ENCODE measurements at places on chromosomes 1 and 21. TPM values are rescaled to one million over a fixed set of nuclear protein-coding genes. Genes with fewer than 3 reads are reported as not detected.

DNA sequence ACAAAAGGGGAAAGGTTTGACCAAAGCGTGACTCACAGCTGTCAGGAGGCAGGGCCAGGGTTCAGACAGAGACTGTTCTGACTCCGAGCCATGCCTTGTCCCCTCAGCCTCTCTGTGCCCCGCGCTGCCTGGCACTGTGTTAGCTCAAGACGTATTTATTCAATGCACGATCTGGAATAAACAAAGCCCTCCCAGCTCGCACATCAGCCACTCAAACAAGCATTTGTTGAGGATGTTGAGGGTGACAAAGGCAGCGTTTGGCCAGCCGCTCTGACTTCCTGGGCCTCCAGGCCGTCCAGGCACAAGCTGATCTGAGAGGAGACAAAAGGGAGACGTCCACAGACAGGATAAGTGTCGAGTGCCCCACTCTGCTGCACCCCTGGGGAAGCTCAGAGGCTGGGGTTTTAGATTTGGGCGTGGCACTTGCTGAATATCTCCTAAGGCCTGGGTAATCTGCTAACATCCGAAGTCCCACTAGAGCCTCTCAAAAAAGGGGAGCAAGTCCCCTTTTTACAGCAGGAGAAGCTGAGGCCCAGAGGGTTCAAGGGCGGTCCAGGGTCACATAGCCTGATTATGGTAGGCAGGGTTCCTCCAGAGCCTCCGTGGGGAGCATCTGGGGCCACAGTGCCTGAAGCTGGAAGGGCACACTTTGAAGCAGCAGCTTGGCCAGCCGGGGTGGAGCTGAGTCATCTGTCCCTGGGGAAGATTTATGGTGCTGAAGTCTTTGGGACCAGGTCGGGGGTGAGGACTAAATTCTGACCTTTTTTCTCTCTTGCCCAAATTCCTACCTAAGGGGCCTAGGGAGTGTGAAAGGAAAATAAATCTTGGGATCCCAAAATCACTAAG lies 95.9 kb downstream of the SPSB1 start:
- DNase-seq, result no peak

DNA sequence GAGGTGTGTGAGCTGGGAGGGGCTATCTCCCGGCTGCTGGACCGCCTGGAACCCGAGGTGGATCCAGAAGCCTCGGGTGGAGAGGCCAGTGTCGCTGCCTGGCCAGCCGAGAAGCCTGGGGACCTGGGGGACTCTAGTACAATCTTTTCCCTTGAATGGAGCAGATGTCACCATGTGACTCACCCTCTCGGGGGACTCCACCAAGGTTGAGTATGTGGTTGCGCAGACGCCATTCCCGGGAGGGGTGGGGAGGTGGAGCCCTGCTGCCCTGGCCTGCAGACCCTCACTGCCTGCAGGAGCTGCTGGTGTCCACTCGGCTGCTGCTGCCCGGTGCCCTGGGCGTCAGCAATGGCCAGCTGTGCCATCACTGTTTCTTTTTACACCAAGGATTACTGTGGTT lies 40.3 kb downstream of the TP73 start:
- DNase-seq, result no peak

DNA sequence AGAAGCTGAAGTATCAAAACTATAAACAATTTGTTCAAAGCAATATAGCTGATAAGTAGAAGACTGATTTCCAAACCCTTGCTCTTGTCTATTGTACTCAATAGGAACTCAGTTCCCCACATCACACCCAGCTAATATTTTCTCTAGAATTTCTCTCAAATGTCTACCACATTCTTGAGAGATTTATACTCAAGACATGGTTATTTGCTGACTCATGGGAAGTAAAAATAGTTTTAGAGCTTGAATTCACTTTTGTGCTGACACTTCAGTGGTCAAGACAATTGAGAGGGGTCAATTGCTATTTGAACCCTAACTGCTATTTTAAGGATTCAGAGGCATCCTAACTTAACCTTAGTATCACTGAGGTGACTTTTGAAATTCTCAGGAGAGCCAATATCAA lies 99.0 kb downstream of the TNNI3K start:
- DNase-seq, result no peak

SLAMF9 gene
- total RNA-seq, result not detected

GRCh38 chr1:15785683-15786082 lies 21.8 kb downstream of the UQCRHL start:
- DNase-seq, result no peak

DNA sequence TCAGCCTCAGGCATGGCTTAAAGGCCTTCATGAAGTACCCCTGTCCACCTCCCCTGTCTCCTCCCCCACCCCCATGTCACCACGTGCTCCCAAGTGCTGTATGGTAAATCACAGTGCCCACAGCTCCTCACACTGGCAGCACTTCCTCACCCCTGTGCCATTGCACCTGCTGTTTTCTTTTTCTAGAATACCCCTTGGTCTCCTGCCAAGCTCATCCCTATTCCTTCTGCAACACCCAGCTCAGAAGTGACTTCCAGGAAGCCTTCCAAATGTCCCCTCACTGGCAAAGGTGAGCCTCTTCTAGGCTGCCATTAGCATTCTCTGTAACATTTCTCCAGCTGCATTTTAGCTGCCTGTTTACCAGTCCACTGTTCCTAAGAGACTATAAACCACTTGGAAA lies 9.4 kb downstream of the AKNAD1 start:
- no peak for DNase-seq

DNA sequence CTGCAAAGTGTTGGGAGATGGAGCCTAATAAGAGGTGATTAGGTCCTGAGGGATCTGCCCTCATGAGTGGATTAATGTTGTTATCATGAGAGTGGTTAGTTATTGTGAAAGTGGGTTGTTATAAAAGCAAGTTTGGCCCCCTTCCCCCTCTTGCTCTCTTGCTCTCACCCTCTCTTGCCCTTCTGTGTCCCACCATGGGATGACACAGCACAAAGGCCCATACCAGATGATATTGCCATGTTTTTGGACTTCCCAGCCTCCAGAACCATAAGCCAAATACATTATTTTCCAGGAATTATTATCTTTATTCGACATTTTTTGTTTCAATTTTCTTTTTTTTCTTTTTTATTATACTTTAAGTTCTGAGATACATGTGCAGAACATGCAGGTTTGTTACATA lies 41.4 kb upstream of the IGSF5 start:
- no peak for DNase-seq

DNA sequence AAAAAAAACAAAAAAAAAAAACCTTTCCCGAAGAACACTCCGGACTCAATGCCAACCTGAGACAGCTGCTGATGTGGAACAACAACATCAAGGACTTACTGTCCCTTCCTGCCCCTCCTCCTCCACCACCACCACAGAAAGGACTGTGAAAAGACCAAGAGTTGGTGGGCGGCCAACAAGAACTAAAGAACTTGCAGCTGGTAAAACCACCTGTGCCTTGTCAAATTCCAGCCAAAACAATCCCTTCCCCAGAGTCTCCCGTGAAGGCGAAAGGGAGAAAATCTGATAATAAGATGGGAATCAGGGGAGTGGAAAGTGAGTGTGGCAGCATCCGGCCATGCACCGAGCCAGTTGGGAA lies 88.9 kb downstream of the PROX1 start:
- no peak for DNase-seq

HAX1 gene
- 75.4 TPM for total RNA-seq

NDUFS2 gene
- 66.3 TPM for total RNA-seq

Measured in lower lobe of right lung (tissue), 2 donors.